ENCODE measurements at places on chromosomes 4 and X.
A peak's percentile ranks its signal among the peaks of the same experiment; 100 is the strongest.

DNA sequence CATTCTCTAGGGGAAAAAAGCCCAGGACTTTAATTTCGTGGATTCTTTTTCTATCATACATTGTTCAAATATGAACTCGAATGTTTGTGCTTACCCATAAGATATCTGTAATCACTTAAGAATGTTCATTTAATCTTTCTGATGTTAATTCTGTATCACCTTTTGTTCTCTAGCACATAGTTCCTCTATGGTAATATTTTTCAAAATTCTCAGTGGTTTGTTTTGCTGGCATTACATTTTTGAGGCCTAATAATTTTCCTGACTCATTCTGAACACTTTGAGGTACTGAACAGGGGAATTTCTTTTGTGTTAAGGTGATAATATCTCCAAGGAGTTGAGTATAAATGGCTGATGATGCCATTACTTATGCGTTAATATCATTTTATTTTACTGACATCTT is 490.7 kb upstream of the PITX2 start:
- no peak for DNase-seq

- no peak for DNase-seq
These were observed 57.6 kb downstream of the SLC4A4 start for GRCh38 chr4:71396382-71396781.

DNA sequence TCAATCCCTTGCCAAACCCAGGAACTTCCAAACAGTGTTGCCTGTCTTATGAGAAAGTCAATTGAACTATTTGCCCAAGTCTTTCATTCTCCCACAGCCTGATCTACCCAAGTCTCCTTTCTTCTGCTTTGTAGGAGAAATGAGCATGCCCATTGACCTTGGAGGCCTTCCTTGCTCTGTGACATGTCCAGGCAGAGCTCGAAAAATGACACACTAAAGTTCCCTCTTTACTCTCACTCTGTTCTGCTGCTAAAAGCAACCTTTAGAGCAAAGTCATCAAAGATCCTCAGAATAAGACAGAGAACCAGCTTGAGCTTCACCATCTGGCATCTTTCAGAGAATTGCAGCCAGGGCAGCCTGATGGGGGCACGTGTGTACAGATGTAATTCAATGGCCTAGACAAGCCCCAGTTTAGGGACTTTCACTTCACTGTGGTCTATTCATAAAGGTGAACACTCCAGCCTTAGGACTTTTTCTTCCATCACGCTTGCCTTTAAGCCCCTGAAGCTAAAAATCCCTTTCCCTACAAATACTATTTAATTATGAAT is 136.4 kb downstream of the AMELX start:
- DNase-seq = no peak

GRCh38 chr4:3709061-3709845 is 56.9 kb upstream of the ADRA2C start:
- DNase-seq = no peak

DNA sequence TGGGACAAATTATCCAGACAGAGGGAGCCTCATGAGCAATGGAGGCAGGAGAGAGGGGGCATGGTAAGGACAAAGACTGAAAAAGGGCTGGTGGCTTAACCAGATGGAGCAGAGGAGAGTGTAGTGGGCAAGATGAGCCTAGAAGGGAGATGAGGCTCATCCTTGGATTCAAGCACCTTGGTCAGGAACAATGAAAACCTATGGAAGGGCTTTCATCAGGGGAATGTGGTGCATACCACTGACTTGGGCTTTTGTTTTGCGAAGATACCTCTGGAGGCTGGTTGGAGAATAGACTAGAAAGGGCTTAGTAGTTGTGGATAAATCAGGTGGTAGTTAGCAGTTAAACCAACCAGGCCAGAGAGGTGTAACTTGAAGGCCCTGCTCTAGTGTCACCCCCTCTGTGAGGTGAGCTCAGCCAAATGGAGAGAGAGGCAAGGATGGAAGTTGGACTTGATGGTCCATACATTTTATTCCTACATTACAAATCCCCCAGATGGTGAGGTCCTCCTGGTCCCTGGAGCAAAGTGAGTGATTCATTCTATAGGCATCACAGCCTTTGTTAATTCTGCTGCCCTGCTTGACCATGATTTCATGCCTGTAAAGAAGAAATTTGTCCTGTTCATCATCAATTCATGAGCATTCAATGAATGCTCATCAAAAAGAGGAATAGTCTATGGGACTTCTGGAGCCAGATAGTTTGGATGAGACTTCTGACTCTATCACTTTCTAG is 264.8 kb upstream of the IGFBP7 start:
- DNase-seq = no peak

DNA sequence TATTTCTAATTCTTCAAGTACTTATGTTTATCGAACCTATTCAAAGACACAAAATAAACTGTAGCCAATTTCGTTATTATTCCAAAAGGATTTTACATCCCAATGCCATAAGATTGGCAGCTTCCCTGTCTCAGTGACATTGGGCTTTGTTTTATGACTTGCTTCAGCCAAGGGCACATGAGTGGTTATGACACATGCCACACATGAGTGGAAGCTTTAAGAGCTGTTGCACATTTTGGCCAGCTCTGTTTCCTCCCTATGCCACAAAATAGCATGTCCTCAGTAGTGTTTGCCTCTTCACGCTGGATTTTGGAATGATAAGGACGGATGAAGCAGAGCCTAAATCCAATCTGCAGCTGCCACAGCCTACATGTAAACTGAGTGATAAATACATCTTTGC is 21.9 kb downstream of the SEC24D start:
- DNase-seq = no peak

GRCh38 chrX:109928596-109929335 is 74.1 kb upstream of the TMEM164 start:
- DNase-seq = no peak

DNA sequence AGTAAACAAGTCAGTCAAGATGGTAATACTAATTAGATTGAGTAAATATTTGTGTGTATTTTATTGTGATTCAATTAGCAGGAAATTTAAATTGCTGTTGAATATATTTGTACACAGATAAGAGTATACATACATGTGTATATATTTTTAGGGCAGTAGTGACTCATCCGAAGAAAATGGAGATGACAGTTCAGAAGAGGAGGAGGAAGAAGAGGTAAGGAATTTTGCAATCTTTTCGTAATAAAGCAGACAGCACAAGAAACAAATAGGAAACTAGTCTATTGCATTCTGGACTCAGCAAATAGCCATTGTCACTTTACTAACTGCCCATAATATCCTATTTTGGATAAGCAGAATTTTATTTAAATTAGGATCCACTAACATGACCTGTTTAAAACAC is 6.6 kb downstream of the IBSP start:
- DNase-seq = no peak

GRCh38 chrX:111445485-111445884 is 33.5 kb upstream of the DCX start:
- peak; percentile 13 for DNase-seq

- no peak for DNase-seq
These were observed 8.2 kb upstream of the EXOSC9 start for GRCh38 chr4:121792966-121793365.

DNA sequence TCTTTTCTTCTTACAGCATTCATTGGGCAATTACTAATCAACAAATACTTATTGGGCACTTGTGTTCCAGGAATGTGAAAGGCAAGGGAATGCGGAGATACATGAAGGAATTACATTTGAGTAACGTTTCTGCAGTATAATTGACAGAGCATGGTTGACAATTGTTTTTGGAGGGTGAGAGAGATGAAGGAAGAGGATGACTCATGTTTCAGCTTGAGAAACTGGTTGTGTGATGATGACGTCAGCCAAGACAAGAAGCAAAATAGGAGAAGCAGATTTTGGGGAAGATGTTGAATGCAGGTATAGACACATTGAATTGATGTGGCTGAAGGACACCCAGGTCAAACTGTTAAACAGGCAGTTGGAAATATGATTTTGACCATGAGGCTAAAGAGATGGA is 8.0 kb upstream of the CPEB2 start:
- no peak for DNase-seq

- DNase-seq = no peak
These were observed 11.3 kb downstream of the REPS2 start for GRCh38 chrX:16957751-16958150.

GRCh38 chrX:136906921-136907510 is 26.5 kb upstream of the RBMX start:
- DNase-seq = no peak

- no peak for DNase-seq
These were observed 174.5 kb downstream of the NKX6-1 start for GRCh38 chr4:84324303-84325245.

GRCh38 chr4:152166567-152166966 is 369.3 kb downstream of the FBXW7 start:
- no peak for DNase-seq

DNA sequence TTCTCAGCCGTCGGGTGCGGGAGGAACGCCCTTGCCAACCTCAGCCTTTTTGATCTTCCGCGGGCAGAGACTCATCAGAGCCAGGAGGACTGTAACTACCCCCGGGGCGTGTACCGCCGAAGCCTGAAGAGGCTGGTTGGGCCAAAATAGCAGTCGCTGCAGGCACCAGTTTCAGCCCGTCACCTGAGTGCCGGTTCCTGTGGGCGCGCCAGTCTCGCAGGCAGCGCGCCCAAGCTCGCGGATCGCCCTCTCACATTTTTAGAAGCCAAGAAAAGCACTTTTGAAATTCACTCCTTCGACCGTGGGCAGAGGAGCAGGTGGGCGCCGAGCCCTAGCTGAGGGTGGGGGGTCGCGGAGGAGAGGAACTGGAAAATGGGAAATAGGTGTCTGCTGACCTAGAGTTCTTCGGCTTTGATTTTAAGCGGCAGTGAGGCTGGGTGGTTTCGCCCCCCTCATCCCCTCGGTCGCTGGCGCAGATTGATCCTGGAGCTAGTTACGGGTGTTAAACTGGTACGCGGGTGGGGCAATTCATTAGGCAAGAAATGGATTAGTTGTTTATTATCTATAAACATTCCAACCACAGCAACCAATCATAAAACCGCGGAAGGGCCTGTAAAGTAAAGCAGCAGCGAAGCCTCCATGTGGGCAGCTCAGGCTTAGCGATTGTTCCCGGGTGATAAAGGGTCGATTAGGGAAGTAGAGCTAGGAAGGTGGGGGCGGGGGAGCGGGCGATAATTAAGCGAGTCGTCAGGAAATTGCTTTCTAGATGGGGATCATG is 69.2 kb downstream of the FBXO8 start:
- DNase-seq = no peak

DNA sequence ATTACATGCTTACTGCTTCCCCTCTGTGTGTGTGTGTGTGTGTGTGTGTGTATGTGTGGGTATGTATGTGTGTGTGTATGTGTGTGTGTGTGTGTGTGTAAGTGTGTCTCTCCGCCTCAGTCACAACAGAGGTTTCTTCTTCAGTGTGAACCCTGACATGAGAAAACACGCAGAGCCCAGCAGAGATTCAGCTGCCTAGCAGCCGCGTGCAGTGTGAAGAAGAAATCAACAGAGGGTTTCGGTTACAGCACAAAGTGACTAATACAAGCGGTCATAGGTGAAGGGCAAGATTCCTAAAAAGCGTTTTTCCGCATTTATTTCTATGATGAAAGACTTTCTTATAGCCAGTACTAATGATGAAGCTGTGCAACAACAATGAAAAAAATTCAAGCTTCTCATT is 55.3 kb upstream of the ZFP42 start:
- DNase-seq = no peak

- DNase-seq = no peak
These were observed 421.2 kb upstream of the CTSO start for GRCh38 chr4:156374894-156375293.

GRCh38 chr4:101993002-101993841 is 202.7 kb downstream of the BANK1 start:
- no peak for DNase-seq

- no peak for DNase-seq
These were observed 802.0 kb downstream of the RAPGEF2 start for GRCh38 chr4:159904906-159905305.

GRCh38 chrX:39150621-39151020 is 349.4 kb downstream of the MID1IP1 start:
- no peak for DNase-seq

GRCh38 chr4:122739174-122739573 is 6.7 kb downstream of the BBS12 start:
- DNase-seq = peak; percentile 89

DNA sequence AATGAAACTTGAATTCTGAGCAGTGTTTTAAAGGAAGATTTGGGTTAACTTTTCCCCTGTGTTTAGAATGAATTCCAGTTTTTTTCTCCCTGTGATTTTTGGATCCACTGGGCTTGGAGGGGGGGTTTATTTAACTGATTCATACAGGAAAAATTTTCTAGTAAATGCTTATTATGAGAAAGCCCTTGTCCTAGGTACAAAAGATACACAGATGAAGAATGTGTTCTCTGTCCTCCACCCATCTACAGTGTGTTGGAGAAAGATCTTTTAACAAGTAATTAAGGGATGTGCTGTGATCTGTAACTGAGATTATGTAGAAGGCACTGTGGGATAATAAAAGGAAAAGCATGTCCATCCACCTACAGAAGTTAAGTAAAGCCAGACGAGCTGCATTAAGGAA is 103.9 kb downstream of the STIM2 start:
- DNase-seq = peak; percentile 59

GRCh38 chr4:27129871-27130366 is 269.3 kb downstream of the STIM2 start:
- DNase-seq = no peak

GRCh38 chrX:47574076-47574546 is 8.1 kb upstream of the TIMP1 start:
- no peak for DNase-seq

DNA sequence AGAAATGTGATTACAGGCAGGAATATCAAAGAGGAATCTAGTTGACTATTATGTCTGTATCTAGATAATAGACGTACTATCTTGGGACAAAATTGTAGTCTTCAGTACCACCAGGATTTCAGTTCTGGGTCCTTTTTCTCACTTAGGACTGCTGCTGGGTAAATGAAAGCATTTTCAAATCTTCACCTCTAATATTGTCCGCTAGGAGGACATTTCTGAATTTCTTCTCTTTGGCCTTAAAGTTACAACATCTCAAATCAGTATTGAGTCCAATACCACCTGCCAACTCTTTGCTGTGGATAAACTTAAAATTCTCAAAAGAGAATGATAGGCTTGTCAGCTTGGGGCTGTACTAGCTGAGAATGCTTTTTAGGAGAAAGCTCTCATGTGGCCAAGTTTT is 6.0 kb downstream of the FGF16 start:
- DNase-seq = no peak

GRCh38 chrX:12115377-12115776 is 22.9 kb upstream of the FRMPD4 start:
- no peak for DNase-seq

- DNase-seq = no peak
These were observed 238.4 kb upstream of the ANXA3 start for GRCh38 chr4:78312989-78313753.

DNA sequence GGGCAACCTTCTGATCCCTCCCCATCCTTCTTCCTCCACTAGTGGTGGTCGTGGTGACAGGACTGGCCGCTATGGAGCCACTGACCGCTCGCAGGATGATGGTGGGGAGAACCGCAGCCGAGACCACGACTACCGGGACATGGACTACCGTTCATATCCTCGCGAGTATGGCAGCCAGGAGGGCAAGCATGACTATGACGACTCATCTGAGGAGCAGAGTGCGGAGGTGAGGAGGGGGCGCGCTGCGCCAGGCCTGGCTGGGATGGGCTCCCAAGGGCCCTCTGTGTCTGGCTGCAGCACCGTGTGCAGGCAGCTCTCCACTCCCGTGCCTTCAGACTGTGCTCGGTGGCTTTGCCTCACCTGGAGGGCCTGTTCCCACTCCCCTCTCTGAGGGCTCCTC is 24.3 kb downstream of the RBM10 start:
- DNase-seq = no peak

- no peak for DNase-seq
These were observed 325.7 kb upstream of the GIMD1 start for GRCh38 chr4:106694232-106694631.
